ENCODE measurements at places on chromosomes 1 and 21.

DNA sequence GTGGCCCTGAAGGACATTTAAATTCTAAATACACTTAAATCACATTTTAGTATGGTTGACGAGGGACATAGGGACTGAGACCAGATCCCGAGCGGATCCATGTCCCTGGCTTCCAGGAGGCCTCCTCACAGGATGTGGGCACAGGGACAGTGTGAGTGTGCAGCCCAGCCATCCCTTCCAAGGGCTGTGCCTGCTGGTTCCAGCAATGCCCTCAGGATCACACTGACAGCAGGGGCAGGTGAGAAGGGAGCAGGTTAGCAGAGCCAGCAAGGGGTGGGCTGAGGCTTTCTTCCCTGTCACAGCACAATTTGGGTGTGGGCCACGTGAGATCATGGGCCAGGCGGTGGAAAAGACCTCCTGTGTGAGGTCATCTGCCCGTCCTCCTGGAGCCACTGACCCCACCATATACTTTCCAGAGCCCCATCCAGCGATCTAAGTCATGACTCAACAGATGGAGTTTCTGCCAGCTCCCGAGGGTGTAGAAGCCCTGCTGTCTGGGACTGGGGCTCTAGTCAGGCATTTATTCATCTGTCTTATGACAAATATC is 37.0 kb upstream of the PRSS38 start:
- no peak for DNase-seq

GRCh38 chr1:31345635-31346034 is 27.2 kb downstream of the FABP3 start:
- no peak for DNase-seq

DNA sequence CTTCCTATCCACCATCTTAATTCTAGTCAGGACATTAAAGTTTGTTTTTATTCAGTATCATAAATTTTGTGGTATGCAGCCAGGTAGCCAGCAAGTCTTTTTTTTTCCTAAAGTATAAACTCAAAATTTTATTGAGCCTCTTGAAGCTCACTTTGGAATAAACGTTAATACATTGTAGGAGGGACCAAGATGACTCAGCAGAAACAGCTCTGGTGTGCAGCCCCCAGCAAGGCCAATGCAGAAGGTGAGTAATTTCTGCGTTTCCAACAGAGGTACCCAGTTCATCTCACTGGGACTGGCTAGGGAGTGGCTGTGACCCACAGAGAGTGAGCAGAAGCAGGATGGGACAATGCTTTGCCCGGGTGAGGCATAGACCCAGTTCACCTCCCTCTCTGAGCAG is 9.7 kb upstream of the OR2M3 start:
- no peak for DNase-seq

GRCh38 chr1:181493885-181494284 is 10.6 kb downstream of the CACNA1E start:
- no peak for DNase-seq

- peak; percentile 33 for DNase-seq
These were observed 1019.2 kb downstream of the TTLL7 start for GRCh38 chr1:82979593-82980236.

DNA sequence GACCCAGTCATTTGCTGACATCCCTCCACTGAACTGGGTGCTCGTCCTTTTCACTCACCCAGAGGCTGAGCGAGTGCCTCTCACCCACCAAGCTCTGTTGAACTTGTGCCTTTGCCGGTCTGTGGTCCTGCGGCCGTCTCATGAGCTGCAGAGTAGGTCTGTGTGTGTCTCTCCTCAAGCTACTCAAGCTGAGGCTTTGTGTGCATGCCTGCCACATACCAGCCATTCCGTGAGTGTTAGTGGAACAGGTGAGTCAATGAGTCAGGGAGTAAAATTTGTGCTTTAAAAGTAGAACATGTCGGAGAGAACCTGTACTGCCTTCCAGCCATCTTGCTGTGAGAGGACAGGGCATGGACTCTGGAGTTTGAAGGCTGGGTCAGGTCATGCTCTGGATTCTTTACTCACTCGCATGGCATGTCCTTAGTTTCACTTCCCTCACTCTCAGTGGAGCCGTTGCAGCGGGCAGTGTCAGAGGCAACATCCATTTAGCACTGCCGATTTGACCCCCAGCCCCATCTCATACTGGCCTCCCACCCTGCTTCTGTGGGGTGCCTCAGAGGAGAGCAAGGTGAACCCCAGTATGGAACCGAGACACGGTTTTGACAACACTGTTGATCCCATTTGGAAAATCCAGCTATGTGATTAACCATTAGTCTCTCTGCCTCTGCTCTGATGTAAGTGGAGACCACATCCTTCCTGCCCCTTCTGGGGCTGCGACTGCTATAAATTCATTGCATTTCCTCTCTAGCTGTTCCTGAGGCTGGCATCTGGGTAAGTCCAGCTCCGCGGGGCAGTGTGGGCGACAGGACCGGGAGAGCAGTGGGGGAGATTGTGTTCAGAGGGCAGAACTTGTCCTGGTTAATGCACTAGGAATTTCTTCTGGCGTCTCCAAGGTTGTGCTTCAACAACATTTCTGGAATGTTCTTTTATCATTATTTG is at the start of gene NLRP3:
Gene NLRP3 (plus strand): TSS at position 751 of the 939 bp plus-strand sequence. CDS start 2,628 bp downstream, outside the sequence.
- no peak for DNase-seq

DNA sequence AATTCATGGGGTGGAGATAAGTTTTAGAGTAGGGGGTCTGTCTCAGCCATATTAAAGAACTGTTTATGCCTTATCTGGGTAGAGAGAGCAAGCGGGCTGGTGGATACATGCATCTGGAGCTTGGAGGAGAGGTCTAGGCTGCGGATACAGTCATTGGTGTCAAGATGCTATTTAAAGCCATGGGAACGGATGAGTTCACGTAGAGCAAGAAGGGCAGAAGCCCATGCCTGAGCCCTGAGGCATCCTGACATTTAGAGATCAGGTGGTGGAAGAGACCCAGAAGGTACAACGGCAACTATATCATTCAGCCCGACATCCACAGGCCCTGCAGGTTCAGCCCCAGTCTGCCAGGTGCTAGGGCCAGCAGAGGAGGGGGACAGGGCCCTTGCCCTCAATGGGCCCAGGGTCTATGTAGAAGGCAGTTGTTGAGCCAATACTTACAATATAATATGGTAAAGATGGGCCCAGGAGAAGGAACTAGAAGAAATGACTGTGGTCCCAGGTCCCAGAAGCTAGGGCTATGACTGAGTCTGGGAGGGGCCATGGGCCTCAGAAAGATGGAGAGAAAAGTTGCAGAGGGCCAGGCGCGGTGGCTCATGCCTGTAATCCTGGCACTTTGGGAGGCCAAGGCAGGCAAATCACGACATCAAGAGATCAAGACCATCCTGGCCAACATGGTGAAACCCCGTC is 15.2 kb upstream of the CHI3L1 start:
- no peak for DNase-seq

DNA sequence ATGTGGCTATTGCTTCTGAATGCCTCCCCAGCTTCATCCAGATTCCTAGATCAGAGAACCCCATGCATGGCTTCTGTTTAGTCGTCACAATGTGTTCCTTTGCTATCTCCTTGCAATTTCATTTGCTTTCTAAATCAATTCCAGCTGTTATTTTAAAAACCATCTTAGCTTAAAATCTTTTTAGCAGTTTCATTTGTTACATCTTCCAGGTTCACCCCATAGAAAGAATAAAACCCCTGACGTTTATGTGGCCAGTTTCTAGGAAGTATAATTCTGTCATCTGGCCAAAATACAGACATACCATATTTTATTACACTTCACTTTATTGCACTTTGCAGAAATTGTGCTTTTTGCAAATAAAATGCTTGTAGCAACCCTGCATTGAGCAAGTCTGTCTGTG is 278.4 kb downstream of the PTPRC start:
- DNase-seq, result no peak

GRCh38 chr21:37803101-37803651 is 113.1 kb downstream of the KCNJ6 start:
- DNase-seq, result no peak

DNA sequence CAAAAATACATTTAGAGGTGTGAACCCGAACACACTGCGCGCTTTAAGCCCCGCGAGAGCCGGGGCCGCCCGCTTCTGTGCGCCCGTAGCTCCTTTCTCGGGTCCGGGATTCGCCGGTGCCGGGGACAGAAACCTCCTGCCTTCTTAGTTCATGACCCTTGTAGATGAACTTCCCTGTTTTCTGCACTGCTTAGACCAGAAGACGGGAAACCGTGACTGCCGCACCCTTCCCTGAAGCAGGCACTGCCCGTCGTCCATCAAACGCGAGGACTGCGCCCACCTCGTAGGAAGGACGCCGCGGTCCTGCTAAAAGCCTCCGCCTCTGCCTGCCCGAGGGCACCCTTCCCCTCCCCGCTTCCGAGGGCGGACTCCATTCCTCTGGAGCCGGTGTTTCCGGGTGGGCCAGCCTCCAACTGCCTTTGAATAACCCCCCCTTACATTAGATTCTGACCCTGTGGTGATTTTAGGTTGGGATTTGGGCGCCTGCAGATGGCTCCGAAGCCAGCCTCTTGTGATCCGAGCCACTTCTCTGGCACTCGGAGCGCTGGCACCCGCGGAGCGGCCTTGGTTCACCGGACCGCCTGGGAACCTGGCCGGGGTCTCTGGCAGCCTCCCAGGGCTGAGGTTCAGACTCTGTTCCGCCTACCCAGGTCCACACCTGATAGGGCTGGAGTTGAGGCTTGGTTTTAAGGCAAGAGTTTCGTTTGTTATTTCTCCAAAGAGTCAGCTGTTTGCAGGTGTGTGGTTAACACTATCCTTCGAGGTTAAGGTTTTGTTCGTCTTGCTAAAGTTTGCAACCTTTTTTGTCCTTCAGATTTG is 1.2 kb upstream of the PTTG1IP start:
- DNase-seq, result no peak

- no peak for DNase-seq
These were observed 5.0 kb upstream of the FMN2 start for GRCh38 chr1:240086726-240087125.

DNA sequence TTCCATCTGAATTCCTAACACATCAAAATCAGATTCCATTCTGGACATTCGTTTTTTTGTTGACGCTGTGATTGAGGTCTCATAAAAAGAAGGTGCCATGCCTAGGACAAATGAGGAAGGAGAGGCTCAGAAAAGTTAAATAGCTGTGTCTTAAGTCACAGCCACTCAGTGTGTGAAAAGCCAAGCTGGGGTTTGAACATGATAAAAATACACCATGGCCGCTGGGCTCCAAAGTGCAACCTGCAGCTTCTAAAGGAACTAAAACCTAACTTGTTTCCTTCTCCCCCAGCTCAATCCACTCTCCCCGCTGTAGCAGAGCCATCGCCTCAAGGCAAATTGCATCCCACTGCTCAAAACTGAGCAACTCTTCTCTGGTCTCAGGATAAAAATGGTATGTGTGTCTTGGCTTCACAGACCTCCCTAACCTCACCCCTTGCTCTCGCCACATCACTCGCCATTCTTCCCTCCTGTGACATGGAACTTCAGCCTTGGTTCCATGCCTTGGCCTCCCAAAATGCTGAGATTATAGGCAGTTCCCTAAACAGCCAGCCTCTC is 22.1 kb upstream of the FAM20B start:
- DNase-seq, result no peak

GRCh38 chr21:34029743-34030528 is 43.4 kb upstream of the MRPS6 start:
- no peak for DNase-seq

- no peak for DNase-seq
These were observed 139.4 kb upstream of the KIAA1614 start for GRCh38 chr1:180773210-180773865.

DNA sequence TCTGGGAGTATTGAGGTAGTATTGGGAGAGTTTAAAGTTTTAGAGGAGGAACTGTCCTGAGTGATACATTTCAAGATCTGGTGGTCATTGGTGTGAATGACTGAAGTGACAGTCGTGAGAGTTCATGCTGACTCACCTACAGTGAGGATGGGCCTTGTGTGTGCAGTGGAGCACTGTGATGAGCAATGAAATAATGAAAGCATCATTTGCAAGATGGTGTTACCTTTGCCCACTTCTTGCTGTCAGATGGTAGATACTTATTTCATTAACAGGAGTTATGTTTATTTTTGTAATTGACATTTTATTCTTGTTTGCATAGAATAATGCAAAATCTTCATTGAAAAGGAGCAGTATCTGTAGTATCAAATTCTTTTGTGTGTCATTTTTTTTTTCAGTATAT is 29.0 kb downstream of the POU2F1 start:
- no peak for DNase-seq

DNA sequence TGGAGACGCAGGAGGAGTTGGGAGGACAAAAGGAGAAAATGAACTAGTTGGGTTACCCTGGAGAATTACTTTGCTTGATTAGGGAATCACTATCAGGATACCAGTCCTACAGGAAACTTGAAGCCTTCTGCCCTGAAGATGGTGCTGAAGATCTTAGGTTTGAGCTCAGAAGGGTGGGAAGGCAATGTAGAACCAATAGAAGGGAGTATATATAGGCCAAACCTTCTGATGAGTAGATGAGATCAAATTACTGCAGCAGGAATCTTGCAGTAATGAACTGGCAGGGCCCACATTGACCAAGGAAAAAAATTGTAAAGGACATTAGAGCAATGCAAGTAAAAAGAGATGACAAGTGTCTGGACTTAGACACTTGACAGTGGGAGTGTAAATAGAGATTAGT is 116.3 kb upstream of the CACYBP start:
- DNase-seq, result no peak

DNA sequence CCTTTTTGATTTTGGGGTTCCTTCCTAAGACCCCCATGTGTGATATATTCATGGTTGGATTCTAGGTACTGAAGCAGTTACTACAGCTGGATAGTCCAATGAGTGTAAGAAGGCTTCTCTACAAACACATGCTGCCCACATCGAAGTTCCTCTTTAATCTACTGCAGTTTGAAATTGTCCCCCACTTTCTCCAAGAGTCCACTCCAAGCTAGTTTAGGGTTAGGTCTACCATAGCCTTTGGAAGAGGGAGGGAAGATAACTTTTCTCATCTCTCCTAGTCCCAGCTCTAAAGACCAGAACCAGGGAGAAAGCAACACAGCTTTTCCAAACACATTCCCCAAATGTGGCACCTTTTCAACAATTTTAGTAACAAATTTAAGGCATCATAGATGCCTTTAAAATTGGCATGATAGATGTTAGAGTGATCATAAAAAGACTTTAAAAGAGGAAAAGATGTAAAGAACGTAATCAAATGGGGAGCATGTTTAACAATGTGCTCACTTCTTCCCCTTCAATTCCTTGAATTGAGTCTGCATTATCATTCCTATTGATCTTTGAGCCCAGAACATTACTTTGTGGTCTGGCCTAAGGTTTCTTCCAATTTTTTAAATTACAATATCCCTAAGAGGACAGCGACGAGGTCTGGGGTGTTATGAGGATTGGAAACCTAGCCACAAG is 1.0 kb upstream of the EXO1 start:
- no peak for DNase-seq

GRCh38 chr1:244962130-244962529 is 97.8 kb upstream of the HNRNPU start:
- DNase-seq, result no peak

DNA sequence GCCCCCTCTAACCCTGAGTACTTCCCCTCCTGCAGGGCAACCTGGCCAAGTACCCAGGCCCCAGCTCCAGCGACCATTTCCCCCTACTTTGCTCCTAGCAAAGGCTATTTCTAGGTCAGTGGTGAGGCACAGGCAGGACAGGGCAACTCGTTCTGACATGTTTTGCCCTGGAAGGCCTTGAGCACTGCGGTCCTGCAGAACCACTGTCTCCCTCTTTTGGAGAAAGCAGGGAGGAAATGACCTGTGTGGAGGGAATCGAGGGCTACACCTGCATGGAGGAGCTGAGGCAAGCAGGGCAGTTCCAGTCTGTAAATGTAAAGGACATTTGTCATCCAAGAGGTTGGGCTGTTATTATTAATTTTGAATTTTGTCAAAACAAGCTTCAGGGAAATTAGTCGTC is 99.1 kb downstream of the PPIAL4G start:
- no peak for DNase-seq

GRCh38 chr21:45640888-45641479 is 2.5 kb upstream of the PCBP3 start:
- DNase-seq, result no peak
